ENCODE measurements at places on chromosomes 2 and 18.

- DNase-seq, result no peak
These were observed 193.0 kb downstream of the ACTR3 start for GRCh38 chr2:114082731-114083433.

GRCh38 chr2:166519391-166519962 lies 25.4 kb upstream of the SCN7A start:
- DNase-seq, result no peak

DNA sequence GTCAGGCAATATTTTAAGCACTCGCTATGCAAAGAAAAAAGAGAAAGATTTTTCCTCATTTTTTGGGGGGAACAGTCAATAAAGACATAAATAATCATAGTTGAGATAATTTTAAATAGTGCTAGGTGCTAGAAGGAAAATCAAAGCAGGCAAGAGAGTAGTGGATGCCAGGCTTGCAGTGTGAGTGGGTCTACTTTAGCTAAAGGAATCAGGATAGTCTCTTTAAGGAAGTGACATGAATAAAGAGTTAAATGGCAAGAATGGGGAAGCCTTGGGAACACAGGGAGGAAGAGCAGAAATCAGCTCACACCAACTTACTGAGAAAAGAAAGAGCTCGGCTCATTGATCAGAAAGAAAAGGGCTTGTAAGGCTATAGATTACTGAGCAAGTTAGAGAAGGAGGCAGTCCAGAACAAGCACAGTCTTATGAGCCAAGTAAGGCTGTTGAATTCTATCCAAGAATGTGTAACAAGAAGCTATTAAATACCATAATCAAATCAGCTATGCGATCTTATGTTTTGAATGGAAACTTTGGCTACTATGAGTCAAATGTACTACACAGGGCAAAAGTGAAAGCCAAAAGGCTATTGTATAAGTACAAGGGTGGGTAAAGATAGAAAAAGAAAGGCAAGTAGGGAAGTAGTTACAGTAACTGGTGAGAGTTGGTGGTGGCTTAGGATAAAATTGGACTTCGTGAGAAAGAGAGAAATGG lies 833.8 kb upstream of the PIK3C3 start:
- DNase-seq, result peak; percentile 81

- no peak for DNase-seq
These were observed 207.9 kb upstream of the ACVR2A start for GRCh38 chr2:147636886-147637285.

DNA sequence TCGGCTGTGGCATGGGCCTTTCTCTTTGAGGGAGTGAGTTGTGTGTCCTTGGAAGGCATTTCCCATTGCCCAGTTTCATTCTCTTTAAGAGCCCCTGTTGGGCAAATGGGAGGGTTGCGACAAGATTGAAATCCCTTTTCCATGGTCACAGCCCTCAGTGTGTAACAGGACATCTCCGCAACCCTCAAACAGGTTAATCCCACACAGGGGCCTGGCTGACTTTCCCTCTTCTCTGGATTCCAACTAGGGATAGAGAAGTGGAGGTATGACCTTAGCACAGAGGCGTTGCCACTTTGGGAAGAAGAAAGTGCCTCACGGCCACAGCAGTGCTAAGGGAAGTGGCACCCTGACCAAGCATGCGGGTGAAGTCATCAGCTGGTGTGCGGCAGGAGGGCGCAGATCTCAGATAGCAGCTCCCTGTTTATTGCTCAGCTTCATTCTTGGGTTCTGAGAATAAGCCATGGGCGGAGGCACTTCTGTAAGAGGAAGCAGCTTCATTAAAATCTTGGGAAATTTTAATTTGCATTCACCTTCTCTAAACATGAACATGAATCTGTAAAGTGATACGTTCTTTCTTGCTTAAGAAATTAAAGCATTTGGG lies 256.5 kb downstream of the GBX2 start:
- no peak for DNase-seq

- no peak for DNase-seq
These were observed 10.6 kb downstream of the RNU2-63P start for GRCh38 chr2:88005776-88006175.

DNA sequence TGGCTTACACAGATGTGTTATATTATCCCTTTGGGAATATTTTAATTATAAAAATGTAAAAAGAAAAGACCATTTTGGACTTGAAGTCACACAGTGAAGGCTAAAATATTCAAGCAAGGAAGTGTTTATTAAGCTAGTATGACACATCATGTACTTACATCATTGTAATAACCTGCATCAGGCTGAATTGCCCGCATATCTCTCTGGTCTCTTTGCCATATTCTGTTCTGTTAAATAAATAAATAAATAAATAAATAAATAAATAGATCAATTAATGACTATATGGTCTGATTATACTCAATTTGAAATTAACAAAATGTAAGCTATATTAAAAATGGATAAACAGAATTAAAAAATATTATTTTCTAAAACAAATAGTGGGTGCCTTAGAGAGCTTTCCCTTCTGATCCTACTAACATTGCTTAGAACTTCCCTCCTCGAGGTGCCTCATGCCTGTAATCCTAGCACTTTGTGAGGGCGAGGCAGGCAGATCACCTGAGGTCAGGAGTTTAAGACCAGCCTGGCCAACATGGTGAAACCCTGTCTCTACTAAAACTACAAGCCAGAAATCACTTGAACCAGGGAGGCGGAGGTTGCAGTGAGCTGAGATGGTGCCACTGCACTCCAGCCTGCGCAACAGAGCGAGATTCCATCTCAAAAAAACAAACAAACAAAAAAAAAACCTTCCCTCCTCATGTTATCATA lies 42.0 kb downstream of the WDR33 start:
- peak; percentile 27 for DNase-seq

- peak; percentile 87 for DNase-seq
These were observed 45.6 kb downstream of the MTCL1 start for GRCh38 chr18:8750954-8751415.

- DNase-seq, result no peak
These were observed 45.2 kb upstream of the CTIF start for GRCh38 chr18:48493434-48494230.

- DNase-seq, result no peak
These were observed 197.5 kb upstream of the NRP2 start for GRCh38 chr2:205484764-205485163.

DNA sequence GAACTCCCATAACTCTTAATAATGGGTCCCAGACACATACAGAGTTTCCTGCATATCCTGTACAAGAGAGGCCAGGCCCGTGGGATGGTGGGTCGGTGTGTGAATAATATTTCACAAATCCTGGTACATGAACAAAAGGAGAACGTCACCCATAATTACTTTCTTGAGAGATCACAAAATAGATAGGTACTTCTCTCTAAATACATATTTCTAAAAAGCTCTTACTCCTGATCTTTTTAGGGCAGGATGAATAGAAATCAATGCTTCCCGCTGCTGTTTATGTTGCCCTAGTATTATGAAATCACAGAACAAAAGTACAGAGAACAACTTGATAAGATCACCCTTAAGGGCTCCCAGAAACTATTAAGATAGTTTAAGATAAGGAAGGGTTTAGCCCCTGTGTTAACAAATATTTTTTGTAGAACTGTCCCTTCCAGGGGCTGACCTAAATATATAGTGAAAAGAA lies 5.4 kb downstream of the IRS1 start:
- DNase-seq, result no peak

- no peak for DNase-seq
These were observed 122.0 kb downstream of the CCDC102B start for GRCh38 chr18:68919900-68920299.

DNA sequence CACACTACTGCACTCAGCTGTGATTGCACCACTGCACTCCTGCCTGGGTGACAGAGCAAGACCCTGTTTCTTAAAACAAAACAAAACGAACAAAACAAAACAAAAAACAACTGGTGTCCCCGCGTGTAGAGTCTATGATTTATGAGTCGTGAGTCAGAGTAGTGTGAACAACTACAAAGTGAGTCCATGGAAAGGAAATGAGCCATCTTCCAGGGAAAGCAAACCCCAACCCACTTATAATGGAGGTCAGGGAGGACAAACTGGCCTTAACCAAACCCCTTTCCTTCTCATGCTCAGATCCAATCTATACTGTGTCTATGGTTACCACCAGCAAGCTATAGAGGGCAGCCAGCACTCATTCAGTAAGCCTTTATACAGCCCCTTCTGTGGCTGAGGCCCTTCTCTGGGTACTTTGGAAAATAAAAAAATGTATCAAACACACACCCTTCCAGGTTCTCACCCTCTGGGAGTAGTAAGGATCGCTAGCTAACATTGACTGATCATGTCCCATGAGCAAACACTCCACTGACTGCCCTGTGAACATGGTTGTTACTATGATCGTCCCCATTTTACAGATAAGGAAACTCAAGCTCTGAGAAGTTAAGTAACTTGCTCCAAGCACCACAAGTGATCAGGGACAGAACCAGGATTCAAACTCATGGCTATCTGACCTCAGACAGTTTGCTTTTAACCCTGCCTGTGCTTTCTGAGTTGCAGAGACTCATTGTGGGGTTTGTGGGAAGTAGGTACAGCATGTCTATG lies 24.7 kb upstream of the COLEC12 start:
- peak; percentile 56 for DNase-seq

DNA sequence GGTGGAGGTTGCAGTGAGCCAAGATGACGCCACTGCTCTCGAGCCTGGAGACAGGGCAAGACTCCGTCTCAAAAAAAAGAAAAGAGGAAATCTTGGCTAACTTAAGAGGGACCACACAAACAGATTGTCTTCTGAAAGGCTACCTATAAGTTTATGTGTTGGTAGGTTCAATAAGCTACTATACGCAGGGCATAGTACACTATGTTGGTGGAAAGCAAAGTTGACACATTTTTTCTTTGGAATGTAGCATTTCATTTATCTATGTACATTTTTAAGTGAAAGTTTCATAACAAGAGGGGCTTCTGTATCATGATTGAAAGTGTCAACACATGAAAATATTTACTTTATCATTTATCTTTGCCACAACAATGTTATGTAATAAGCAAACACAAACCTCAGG lies 752.6 kb upstream of the ACVR2A start:
- DNase-seq, result no peak

DNA sequence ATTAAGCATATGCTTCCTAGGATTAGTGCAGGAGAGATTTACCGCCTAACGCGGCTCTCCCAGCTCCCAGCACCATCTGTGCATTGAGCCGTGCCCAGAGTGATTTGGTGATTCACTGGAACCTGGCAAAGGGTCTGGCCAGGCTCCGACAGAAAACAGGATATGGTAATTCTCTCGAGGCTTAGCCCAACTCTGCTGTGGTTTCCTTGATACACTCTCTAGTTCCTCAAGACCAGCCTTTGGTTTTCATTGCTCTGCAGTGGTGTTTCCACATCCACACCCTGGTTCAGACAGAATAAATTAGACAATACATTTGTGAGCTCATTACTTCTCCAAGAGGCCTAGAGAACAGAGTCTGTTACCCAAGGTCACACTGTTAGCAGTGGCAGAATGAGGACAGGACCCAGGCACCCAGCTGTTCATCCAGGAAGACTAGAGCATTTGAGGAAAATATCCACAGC lies 23.0 kb upstream of the SMAD2 start:
- peak; percentile 79 for DNase-seq

GRCh38 chr18:24761765-24762164 lies 301.3 kb downstream of the HRH4 start:
- no peak for DNase-seq

DNA sequence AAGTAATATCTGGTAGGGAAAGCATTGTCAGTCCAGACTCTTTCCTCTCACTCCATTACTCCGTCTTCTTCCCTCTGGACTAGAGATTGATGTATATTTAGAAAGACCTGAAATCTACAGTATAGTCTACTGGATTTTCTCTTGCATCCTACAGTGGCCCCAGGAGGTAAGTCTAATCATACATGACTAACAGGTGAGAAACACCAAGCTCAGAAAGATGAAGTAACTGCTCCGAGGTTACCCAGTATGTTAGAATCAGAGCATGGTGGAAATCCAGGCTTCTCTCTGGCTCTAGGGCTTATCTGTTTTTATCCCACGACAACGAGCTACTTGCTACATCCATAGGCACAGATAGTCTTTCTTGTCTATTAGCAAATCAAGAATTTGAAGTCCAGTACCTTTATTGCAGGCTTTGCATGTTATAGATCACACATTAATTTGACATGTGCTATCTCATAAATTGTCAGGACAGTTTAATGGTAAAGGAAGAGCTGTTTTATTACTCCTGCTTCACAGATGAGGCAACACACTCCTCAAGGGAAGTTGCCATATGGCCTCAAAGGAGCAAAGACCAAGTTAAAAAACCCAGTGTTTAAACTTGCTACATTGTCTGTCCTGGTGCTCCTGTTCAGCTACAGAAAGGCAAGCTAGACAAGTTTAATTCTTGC lies 484.3 kb downstream of the THSD7B start:
- DNase-seq, result no peak

- peak; percentile 43 for DNase-seq
These were observed 2.8 kb downstream of the CYTIP start for GRCh38 chr2:157441072-157441454.

GRCh38 chr2:220006152-220006621 lies 378.8 kb downstream of the SLC4A3 start:
- DNase-seq, result peak; percentile 49

DNA sequence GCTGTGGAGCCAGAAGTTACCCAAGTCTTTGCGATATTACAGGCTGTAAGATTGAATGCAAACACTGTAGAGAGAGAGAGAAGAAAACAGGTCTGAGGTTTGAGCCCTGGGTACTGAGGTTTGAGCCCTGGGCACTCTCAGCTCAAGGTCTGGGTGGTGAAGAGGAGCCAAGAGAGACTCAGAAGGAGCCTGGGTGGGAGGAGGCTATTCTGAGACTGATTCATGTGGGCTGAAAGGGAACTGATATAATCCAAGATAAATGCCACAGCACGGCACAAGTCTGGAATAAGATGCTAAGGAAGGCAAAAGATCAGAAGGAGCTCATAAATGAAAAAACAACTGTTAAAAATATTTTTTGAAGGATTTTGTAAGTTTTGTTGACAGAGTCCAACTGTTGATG lies 407.6 kb upstream of the HS6ST1 start:
- DNase-seq, result no peak

DNA sequence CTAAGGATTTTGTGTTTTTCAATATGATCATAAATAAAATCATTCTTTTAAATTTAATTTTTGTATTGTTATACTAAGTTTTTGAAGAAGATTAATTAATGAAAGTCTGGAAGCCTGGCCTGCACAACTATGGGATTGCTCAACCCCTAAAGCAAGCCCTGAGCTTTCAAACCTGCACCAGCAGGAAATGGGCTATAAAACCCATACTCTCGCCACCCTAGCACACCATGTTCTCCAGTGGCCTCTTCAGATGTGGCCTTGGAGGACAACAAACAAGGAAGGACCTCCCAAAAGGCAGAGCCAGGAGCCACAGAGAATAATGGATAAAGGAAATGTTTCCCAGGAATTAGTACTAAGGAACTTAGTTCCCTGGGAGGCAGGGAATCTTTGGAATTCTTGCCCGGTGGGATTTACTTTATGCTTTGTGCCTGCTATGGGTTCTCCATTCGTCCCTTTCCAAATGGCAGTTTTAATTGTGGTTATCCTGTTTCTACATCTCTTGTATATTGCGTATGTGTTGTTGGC lies 212.5 kb downstream of the ZFP36L2 start:
- DNase-seq, result no peak

GRCh38 chr2:201347138-201347537 lies 10.0 kb downstream of the FLACC1 start:
- DNase-seq, result no peak

- DNase-seq, result no peak
These were observed 12.0 kb downstream of the SIX3 start for GRCh38 chr2:44953499-44953883.
